Stimulated activated naive CD8-positive, alpha-beta T cell treated with anti-CD3 and anti-CD28 coated beads, Interleukin-15, amount 100 ng/mL, for 72 hours (primary cell): ENCODE measurements at places on chromosomes 12 and 14.

- DNase-seq: peak; percentile 90
Observed at GRCh38 chr14:22536853-22537338, 52.1 kb downstream of the DAD1 start.

GRCh38 chr12:64749461-64750200 lies 9.6 kb downstream of the GNS start:
- DNase-seq: no peak

DNA sequence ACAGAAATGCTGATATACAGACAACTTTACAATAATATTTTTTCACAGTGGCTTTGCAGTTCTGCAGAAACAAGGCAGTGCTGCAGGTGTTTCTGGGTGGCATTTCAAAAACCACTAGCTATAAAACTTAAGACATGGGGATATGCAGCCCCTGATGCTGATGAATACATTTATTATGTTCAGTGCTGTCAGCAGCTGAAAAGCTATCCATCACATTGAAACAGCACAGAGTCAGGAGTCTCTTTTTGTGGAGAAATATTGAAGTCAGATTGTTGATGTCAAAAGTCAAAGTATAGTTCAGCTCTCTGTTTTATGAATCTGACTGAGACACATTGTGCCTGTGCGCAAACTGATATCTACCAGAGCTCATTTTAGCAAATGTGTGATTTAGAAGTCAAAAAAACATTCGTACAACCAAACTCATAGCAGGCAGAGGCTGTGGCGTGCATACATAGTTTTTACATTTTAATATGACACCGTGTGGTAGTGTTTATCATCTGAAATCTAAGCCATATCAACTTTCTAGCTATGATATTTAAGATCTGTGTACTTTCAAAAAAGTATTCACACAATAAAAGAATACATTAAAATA lies 467.6 kb downstream of the PRKD1 start:
- no peak for DNase-seq

DNA sequence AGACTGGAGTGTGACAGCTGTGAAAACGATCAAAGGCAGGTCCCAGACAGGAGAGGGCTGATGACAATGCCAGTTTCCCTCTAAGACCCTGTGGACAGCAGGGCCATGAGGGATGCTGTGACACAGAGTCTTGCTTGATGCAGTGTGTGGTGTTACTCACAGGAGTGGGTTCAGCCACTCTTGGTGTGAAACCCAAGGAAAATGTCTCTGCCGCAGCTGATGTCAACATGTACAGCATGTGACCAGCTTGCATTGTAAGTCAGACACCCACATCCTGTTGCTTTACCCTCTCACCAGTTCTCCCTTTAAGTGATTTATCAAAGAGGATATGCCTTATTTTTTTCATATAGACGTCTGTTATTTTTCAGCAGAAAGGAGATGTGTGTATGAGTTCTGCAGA lies 268.6 kb downstream of the BTG1 start:
- DNase-seq: peak; percentile 78

- no peak for DNase-seq
Observed at GRCh38 chr12:24227551-24227950, 278.1 kb upstream of the SOX5 start.

DNA sequence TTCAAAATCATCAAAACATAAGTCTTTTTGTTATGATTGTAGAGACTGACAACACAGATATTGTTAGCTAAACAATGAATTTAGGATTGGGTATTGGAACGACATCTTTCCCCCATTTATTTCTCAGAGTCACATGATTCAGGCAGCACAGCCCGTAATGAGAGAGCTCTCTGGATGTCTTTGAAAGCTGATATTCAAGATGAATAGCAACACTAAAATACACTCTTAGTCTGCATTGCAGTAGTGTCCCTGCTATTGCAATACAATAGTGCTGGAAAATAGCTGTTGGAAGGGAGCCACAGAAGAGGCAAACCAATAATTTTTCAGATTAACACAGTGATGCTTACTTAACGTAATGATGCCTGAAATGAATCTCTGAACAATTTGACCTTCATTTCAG lies 9.9 kb downstream of the GTSF1 start:
- DNase-seq: no peak

DNA sequence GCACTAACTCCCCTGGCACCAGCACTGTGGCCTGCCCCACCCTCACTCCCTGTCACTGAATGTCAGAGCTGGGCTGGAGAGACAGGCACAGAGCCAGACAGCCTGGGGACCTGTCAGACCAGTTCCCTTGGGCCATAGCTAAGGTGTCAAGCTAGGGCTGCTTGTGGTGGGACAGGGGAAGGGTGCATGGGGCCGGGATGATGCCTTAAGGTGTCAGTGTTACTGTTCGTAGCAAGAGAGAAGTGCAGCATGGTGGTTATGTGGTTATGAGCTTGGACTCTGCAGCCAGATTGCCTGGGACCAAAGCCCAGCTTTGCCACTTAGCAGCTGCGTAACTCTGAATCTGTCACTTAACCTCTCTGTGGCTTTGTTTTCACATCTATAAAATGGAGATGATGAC lies 3.8 kb downstream of the RAPGEF3 start:
- DNase-seq: no peak

DNA sequence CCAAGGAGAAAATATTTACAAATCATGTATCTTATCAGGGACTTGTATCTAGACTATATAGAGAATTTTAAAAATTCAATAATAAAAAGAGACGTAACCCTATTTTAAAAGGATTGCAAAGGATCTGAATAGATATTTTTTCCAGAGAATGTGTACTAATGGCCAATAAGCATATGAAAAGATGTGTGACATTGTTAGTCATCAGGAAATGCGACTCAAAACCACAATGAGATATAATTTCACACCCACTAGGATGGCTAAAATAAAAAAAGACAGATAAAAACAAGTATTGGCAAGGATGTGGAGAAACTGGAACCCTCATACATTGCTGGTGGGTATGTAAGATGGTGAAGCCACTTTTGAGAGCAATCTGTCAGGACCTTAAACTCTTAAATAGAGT lies 141.9 kb upstream of the BMP4 start:
- DNase-seq: no peak

DNA sequence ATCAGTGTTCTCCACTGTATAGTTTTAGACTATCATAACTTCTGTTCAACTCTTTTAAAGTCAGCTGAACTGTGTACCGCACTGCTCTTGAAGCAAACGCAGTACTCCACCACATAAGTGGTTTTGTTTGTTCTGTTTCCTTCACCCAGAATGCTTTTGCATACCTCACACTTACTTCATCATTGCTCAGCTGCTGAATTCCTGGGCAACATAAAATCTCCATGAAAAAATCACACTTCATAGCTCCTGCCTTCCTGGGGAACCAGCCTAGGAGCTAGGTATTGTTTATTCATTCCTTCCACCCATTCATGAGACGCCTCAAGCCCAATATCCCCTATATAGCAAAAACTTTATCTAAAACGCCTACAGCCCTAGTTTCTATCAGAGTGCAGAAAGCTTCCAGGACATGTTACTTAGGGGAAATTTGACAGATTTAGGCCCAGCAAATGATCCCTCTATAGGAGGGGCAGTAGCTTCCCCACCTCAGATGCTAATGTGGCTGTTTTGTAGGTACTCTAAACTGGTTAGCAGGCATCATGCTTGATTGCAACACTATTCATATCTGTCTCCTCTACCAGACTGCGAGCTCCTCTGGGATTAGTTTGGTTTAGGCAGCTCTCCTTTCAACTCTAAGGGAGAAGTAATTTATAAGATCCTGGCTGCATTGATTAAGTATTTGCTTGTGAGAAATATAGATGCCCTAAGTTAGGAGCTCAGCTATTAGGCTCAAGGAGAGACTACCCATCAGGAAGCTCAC lies 44.5 kb downstream of the LRRC9 start:
- DNase-seq: no peak

DNA sequence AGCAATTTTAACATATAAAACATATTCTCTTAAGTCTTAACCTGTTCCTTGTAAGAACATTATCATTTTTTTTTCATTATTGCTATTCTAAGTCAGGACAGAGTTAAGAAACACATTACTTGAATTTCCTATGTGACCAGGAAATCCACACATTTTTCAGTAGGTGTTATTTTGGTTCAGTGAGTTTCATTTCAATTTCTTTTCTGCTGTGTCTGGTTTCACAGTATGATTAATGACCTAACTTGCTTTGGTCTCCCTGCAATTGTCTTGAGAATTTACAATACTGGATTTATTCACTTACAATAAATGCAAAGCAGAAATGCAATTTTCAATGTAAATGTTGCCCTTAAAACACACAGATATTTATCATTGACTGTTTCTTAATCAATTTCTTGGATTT lies 396.9 kb upstream of the TMTC1 start:
- no peak for DNase-seq

- DNase-seq: no peak
Observed at GRCh38 chr14:56552615-56553014, 27.0 kb upstream of the TMEM260 start.

GRCh38 chr14:24080888-24081738 lies 9.8 kb downstream of the CPNE6 start:
- DNase-seq: peak; percentile 76

DNA sequence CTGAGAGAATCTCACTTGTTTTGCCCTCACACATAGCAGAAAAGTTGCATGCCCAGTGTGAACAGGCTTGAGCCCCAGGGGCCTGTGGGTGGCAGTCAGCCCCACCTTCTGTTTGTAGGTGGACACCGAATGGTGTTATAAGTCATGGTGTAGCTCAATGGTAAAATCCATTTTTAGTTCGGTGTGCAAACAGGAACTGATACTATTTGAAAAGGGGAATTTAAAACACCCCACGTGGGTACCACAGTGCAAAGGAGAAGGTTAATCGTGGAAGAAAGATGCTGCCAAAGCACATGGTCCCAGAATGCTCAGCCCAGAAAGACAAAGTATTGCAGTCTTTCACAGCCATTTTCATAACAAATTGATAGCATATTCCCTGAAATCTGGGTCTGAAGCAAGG lies 71.8 kb upstream of the GZMB start:
- no peak for DNase-seq

DNA sequence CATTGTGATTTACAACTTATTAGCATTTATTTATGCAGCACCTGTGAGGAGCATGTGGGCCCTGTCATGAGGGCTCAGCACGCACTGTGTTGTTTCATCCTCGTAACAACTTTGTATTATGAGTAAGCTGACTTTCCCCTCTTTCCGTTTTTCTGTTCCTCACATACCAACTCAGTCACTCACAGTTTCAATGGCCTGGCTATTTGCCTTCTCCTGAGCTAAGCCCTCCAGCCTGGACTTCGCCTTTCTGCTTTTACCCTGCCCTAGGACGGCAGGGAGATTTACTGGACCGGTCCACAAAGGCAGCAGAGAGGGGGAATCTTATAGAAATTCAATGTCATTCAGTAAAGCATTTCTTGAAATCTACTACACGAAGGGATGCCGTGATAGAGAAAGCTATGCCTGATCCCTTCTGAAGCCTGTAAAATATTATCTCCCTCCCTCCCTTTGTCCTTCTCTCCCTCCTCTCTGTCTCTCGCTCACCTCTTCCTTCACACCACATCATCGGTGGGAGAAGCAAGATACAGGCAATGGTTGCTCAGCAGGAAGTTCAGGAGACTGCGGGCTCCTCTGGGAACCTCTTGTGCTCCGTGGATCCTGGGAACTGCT lies 219.2 kb upstream of the TBX3 start:
- DNase-seq: no peak

DNA sequence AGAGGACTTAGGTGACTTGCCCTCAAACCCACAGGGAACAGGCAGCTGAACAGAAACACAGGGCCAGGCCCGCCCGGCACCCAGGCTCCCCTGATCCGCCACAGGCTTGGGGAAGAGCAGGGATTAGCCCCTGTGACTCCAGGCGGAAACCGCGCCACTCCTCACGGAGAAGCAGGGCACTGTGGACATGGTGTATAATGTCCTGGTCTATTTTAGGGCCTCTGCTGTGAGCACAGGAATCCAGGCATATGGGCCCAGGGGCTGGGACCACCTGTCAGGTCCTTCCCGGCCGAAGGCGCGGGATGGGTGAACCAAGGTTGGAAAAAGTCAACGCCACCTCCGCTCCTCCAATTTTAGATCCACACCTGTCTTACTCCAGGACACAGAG lies 34.6 kb upstream of the MEG3 start:
- DNase-seq: no peak

GRCh38 chr12:107917912-107918800 lies 143.7 kb downstream of the ASCL4 start:
- no peak for DNase-seq

DNA sequence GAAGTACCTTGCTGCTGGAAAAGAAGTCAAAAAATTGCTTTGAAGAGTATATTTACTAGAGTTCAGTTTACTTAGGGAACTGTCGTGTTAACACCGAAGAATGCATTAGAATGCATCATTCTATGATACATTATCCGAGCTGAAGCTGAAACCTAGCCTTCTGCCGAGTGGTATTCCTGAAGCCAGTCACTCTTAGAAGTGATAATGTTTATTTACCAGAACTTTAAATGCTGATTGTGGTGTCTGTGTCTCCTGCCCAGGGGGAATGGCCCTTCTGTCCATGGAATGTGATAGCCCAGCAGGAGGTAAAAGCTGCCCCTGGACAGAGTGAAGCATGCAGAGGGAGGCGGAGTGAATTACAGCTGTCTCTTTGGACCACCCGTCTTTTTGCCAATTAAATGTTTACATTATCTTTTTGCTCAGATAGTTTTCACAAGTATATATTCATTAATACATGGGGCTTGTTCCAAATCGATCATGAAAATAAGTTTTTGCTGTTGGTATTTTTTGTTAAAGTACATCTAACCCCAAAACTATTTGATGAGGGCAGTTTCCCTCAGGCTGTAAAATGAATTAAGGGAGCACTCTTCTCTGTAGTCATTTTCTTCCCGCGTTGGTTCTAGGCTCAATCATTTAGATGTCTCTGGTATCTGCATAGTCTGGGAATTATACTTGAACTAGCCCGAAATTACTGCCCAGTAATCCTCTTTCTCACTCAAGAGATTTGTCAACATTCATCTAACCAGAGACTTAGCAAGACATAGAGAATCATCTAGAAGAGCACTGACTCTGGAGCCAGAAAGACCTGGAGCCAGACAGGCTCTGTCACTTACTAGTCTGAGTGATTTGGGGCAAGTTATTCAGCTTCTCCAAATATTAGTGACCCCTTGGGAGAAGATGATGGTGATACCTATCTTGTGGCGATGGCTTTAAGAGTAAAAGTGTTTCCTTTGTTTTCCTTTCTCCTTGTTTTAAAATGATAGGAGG lies 147.6 kb downstream of the CRADD start:
- no peak for DNase-seq

DNA sequence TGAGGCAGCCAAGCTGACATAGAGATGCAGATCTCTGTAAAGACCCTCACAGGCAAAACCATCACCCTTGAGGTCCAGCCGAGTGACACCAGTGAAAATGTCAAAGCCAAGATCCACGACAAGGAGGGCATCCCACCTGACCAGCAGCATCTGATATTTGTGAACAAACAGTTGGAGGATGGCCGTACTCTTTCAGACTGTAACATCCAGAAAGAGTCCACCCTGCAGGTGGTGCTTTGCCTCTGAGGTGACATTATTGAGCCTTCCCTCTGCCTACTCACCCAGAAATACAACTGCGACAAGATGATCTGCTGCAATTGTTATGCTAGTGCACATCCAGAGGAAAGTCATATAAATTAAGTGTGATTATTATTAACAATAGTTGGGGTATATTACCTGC lies 15.1 kb upstream of the SUPT16H start:
- DNase-seq: no peak
